Caudate nucleus (tissue), 63 donors: ENCODE measurements at places on chromosomes 12 and 14.

DNA sequence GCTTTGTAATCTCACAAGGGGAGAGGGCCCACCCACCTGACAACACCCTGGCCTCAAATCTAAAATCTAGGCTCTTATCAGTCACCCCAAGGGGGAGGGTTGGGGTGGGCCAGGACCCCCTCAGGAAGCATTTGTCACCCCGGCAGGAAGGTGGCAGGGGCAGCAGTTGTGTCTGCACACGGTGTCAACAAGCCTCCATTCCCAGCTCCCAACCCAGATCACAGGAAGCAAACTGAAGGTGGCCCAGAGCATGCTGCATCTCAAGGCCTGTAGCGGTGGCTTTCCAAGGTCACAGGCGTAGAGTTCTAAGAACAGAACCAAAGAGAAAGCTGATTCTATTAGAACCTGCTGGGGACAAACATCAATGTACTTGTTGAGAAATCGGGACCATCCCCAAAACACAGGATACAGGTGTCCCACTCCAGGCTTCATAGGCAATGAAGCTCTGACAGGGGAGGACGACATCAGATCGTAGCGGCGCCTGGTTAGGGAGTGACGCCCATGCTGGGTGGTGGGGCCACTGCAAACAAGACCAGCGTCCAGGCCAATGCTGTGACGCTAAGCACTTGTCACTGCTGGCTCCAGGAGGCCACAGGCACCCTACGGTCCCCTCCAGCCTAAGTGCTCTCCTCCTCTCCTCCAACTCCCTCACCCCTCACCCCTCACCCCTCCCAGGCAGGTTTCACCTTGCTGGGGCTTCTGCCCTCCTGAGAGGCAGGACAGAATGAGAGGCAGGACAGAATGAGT is 52.9 kb downstream of the CCDC88C start:
- DNase-seq, result no peak

- DNase-seq, result no peak
Measured at GRCh38 chr14:105883066-105884005, 357.0 kb downstream of the TMEM121 start.

GRCh38 chr14:68370057-68370360 is 422.9 kb downstream of the ZFP36L1 start:
- no peak for DNase-seq

GRCh38 chr12:131589221-131589897 is 121.5 kb upstream of the SFSWAP start:
- no peak for DNase-seq

- DNase-seq, result no peak
Measured at GRCh38 chr12:111185889-111186227, 183.0 kb downstream of the PHETA1 start.

- no peak for DNase-seq
Measured at GRCh38 chr12:49950273-49951251, at the start of gene AQP2. Gene AQP2, plus strand, starts transcription at chr12:49950737. Its CDS starts 94 bp downstream, at chr12:49950831.

DNA sequence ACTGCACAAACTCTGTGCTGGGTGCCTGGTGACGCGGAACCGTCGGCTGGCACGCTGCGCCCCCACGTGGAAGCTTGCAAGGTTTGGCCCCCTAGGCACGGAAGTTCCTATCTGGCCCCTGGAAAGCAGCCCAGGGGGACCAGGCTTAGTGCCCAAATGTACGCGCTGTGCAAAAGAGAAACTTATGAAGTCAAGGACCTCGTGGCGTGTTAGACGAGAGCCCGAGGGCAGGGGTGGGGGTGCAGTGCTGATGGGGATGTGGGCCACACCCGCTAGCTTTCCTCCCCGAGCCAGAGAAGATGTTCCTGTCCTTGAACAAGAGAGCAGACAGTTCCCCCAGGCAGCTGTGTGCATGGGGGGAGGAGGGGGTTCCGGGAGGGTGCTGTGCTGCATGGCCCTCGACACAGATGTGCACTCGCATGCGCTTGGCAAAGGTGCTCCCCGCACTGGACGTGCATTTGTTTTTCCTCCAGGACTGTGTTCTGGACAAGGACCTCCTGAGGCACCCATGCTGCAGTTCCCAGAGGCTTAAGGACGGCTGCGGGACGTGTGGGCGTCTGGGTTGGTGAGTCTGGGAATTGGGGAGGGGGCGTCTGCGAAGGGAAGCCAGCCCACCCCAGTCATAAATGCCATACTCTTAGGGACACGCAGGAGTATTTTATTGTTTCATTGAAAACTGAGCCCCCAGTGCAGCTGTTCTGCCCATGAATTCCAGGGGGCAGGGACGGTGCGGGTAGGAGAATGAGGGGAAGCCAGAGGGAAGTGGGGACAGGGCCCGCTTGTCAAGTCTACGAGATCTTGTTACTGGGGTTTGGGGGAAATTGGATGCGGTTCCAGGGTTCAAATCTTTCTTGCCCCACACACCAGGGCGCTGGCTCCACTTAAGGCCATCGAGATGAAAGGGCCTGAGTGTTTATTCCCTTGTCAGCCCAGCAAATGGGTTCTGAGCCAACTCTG is 80.0 kb downstream of the NTF3 start:
- no peak for DNase-seq

GRCh38 chr12:108875682-108876361 is 4.1 kb upstream of the DAO start:
- no peak for DNase-seq
